ENCODE measurements at places on chromosomes 7 and 10. TPM values are rescaled to one million over a fixed set of nuclear protein-coding genes. Genes with fewer than 3 reads are reported as not detected.

NKX2-3 gene
- polyA plus RNA-seq = 17.4 TPM

DNA sequence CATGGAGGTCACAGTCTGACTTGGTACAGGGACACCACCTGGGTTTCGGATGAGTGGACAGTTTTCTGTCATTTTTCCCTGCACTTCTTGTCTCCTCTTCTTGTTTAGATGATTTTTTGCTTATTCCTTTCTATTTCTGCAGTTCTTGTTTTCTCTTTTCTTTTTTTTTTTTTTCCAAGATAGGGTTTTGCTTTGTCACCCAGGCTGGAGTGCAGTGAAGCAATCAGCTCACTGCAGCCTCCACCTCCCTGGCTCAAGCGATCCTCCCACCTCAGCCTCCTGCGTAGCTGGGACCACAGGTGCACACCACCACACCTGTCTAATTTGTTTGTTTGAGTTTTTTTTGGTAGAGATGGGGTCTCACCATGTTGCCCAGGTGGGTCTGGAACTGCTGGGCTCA is 49.7 kb upstream of the RASGEF1A start:
- DNase-seq = no peak

CFAP43 gene
- polyA plus RNA-seq = 0.21 TPM

GRCh38 chr10:86711513-86712316 is 43.4 kb downstream of the LDB3 start:
- no peak for DNase-seq

OR2A1 gene
- polyA plus RNA-seq = not detected

LRRD1 gene
- polyA plus RNA-seq = not detected

DNA sequence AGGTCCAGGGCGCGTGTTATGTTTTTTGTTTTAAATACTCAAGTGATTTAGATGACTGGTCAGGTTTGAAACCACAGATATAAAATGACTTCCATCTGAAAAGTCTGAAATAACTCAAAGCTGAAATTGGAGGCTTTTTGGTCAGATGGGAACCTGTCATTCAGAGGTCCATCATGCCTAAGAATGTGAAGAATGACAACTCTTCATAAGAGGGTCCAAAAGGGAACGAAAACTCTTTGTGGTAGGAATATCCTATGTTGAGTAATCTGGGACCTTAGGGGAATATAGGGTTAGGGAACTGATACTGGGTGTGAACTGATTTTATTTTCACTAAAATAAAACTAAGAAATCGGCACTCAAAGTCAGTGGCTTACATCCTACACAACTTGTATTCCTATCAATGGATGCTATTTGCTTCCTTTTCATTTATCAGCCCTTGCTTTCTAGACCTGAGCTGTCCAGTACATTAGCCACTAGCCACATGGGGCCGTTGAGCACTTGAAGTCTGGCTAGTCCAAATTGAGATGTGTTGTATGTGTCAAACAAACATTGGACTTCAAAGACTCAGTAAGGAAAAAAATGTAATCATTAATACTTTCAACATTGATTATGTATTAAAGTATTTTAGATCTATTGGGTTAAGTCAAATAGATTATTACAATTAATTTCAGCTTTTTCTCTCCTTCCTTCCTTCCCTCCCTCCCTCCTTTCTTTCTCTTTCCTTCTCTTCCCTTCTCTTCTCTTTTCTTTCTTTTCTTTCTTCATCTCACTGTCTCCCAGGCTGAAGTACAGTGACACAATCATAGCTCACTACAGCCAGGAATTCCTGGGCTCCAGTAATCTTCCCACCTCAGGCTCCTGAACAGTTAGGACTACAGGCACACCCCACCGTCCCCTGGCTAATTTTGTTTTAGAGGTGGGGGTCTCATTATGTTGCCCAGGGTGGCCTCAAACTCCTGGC is 56.5 kb upstream of the KDM7A start:
- DNase-seq = no peak

GRCh38 chr7:117562759-117563158 is 82.9 kb downstream of the CFTR start:
- DNase-seq = no peak

DNA sequence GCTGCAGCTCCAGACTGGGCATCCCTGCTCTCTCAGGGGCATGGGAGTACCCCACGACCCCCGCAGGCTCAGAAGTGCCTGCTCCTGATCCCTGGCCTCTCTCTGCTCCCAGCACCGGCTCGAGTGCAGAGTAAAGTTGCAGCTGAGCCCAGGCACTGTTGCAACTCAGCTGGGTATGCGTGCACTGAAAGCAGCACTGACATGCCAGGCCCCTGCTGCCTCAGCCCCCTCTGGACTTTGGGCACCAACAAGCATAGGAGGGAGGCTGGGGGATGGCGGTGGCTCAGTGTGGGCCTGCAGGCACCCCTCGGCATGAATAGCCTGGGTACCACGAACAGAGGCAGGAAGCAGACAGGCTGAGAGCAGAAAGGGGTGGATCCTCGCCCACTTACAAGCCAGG is 295.3 kb downstream of the GRM8 start:
- no peak for DNase-seq

GRCh38 chr10:128875030-128875744 is 591.9 kb upstream of the MGMT start:
- no peak for DNase-seq

GRCh38 chr7:31151849-31152248 is 99.7 kb downstream of the ADCYAP1R1 start:
- DNase-seq = no peak

FKBP6 gene
- polyA plus RNA-seq = 0.06 TPM

GPRIN2 gene
- polyA plus RNA-seq = 13.9 TPM

CRHR2 gene
- not detected for polyA plus RNA-seq

GRCh38 chr10:44125879-44126278 is 259.0 kb downstream of the CXCL12 start:
- DNase-seq = no peak

GRCh38 chr7:22173685-22174573 is 183.0 kb downstream of the RAPGEF5 start:
- DNase-seq = no peak

PHKG1 gene
- polyA plus RNA-seq = 2.3 TPM

DNA sequence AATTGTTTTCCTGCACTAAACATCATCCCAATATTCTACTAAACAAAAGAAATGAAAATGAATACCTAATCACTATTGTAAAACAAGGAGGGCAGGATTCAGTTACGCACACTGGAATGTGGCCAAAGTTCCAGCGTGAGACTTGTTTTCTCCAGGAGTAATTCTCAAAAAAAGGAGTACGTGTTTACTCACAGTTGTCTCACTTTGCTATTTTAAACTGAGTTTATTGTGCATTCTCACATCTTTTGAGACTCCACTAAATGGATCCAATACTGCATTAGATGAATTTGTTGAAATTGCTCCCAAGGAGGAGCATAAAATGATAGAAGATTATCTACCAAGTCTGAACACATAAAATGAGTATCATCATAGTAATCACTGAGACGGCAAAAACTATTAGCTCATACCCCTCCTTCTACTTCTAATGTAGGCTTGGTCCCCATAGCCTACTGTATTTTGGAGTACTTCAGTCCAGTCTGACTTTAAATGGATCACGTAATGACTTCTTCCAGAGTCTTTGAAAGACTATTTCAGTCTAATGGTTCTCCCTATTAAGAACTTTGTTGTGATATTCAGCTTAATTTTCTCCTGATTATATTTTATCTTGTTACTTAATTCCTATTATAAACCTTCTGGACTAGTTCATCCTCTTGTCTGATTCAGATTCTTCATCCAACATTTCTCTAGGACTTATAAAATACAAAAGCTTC is 3.8 kb downstream of the GRM3 start:
- DNase-seq = no peak

DNA sequence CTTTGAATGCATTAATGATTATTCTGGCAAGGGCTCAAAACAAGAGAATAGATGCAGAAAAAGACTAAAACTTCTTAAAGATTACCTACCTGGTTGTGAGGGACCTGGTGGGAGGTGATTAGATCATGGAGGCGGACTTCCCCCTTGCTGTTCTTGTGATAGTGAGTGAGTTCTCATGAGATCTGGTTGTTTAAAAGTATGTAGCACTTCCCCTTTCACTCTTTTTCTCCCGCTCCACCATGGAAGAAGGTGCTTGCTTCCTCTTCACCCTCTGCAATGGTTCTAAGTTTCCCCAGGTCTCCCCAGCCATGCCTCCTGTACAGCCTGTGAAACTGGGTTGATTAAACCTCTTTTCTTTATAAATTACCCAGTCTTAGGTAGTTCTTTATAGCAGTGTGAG is 226.6 kb downstream of the ARHGAP12 start:
- no peak for DNase-seq

GRCh38 chr10:64286533-64286932 is 765.3 kb downstream of the REEP3 start:
- no peak for DNase-seq

DNA sequence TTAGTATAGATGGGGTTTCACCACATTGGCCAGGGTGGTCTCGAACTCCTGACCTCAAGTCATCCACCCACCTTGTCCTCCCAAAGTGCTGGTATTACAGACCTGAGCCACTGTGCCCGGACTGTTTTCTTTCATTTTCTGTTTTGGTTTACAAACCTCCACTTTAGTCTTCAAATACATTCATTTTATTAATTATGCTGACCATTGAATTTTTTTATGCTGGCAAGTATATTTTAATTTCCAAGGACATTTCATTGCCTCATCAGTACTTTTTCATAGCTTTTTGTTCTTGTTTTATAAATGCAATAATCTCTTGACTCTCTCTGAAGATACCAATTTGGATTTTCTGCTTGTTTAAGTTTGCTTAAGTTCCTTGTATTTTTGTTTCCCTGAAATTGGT is 170.5 kb downstream of the CACNB2 start:
- DNase-seq = no peak

DNA sequence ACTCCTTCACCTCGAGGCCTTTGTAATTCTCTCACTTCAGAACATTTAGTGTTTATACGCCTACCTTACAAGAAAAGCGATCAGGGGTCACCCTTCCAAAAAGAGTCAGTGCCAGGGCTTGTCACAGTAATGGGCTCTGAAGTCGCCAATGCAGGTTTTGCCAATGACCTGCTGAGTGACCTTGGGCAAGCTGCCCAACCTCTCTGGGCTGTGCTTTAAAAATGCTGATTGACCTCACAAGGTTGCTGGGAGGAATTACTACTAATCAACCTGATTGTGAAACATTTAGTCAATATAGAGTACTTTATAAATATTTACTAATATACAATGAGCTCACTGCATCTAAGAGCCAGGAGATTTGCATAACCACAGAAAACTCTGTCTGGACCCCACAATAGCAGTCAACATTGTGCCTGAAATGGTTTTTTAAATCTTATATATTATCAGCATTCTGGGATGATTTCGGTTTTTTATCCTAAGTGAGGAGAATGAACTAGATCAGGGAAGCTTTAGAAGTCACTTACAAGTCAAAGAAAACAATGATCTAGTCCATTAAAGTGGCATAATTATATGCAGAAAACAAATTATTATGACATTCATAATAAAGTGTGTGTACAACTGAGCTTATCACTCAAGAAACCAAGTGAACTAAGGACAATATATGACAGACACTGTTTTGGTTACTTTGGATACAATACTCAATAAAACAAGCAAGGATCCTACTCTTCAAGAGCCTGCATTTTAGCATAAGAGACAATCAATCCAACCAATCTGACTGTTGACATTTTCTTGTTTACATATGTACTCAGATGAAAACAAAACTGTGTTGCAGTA is 290.5 kb downstream of the SORCS1 start:
- DNase-seq = no peak

GRCh38 chr7:105322655-105323277 is 66.0 kb downstream of the SRPK2 start:
- no peak for DNase-seq

DNA sequence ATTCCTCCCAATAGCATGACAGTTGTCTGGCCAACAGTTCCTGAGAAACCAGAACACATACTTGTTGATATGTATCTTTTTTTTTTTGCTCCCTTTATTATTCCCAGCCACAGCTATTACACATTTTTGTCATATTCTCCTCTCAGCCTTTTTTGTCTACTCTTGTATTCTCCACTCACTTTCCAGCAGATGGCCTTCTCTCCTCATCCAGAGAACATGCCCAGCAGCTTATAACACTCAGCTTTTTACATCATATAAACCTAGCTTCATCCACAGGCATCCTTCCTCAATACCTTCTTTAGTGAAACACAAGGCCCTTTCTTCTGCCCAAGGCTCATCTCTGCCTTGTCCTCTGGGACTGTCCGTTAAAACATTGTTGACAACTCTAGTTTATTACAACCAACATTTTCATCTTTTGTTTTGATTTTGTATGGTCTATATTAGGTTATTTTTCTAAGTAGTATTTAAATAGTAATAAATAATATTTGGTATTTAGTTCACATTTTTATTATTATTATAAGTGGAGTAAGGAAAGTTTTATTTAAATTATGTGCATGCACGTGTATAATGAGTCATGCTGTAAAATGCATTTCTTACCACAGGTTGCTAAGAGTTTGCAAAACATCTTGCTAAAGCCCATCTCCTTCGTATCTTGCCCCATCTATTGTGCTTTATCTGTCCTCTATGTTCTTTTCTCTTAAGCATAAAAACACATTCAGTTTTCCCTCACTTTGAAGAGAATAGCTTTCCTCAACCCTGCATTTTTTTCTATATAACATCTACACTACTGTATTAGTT is 101.5 kb downstream of the ORC5 start:
- DNase-seq = no peak

DNA sequence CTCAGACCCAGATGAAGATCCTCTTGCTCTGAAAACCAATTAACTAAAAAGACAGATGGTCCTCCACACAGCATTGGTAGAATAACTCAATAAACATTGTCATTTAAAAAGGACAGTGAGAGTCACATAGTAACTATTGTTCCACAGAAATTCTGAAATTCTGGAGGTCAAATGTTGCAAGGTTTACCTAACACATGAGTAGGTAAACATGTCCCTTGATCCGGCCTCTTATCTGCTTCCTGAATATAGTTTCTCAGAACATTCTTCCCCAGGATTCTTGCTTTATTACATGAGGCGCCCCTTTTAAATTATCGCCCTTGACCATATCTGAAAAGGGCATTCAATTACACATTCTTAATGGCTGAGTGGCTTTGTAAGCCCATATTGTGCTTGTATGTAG is 270.7 kb downstream of the SEMA3D start:
- DNase-seq = no peak

ZNF425 gene
- 0.98 TPM for polyA plus RNA-seq

- DNase-seq = no peak
Measured at GRCh38 chr7:67573639-67574038, 577.0 kb downstream of the TYW1 start.

CUZD1 gene
- 0.67 TPM for polyA plus RNA-seq

GRCh38 chr7:24197852-24198251 is 86.1 kb upstream of the NPY start:
- no peak for DNase-seq

TMEM196 gene
- polyA plus RNA-seq = not detected

GRCh38 chr10:4776234-4776638 is 49.8 kb upstream of the AKR1E2 start:
- no peak for DNase-seq

- DNase-seq = no peak
Measured at GRCh38 chr10:2475711-2476217, 591.6 kb upstream of the PFKP start.

DNA sequence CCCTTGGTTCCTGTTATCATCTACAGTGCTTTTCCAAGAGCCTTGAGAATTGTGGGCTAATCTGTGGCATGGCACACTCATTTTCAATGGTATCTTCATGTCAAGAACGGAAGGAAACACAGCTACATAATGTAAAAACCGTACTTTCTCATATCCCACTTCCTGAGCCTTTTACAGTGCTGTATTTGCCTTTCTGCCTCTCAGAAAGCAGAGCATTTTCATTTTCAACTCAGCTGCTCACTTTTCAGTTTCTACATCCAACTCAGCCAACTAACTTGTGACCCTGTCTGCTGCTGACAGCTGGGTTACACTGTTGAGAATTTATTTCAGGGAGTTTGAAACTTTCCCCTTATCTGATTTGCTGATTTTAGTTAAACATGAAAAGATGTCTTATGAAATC is 875.8 kb upstream of the KCND2 start:
- no peak for DNase-seq

All from small intestine (tissue), 16 donors.